Esophagus squamous epithelium (tissue), 5 donors: ENCODE measurements at places on chromosomes 7 and 10.

DNA sequence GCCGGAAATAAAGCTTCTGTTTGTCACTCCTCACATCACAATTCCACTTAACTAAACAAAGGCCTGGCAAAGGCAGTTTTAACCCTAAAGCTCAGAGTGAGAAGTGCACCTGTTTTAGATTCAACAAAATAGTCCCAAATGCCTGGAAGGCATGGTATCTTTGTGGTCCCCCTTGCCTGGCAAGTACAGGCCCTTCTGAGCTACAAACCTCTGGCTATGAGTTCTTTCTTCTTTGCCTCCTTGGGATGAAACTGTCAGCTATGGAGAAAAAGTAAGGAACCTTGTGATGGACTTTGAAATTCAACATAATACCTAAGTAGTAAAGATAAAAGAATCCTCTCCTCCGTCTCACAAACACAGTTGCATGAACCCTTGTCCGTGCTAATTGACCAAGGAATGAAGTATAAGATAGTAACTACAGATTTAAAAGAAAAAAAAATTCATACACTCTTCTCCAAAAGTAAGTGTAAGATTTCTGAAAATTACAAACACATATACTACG lies 244.5 kb upstream of the ETV1 start:
- no peak for DNase-seq

GRCh38 chr7:110830778-110831177 lies 260.1 kb upstream of the LRRN3 start:
- DNase-seq = no peak

DNA sequence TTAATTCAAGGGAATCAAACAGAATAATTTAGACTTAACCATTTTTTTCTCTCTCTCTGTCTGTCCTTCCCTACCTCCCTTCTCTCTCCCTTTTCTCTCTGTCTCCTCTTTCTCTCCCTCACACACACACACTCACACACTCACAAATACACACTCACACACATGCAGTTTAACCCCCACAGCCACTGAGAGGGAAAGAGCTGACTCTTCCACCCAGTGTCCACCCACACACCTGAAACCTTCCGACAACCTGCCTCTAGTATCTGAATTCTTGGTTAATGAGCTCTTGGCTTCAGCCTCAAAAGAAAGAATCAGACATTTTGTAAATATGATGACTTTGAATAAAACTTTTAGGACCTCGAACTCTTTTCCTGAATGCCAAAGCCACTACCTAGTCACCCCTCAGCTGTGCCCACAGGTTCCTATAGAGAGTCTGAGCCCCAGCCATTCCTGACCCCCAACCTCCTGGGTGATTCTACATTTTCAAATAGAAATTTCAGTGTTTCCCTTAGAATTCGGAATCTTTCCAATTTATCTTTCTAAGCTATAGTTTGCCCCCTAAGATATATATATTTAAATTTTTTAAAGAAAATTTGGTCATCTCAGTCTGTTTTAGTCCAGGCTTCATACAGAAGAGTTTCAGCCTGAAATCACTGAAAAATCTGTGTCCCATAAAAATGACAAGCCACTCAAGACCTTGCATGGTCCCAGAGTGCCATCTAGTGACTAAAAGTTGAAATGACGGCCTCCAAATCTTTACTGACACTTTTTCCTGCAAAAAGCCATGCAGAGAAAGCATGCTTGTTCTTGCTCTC lies 202.8 kb downstream of the IPMK start:
- no peak for DNase-seq

GRCh38 chr7:101172854-101173751 lies 7.0 kb downstream of the NAT16 start:
- no peak for DNase-seq

GRCh38 chr7:140146574-140146973 lies 30.2 kb downstream of the KDM7A start:
- DNase-seq = no peak

- no peak for DNase-seq
Observed at GRCh38 chr7:35878351-35878750, 77.5 kb downstream of the SEPTIN7 start.

- no peak for DNase-seq
Observed at GRCh38 chr10:75772153-75772887, 340.9 kb downstream of the LRMDA start.

- no peak for DNase-seq
Observed at GRCh38 chr7:46532571-46532970, 611.5 kb upstream of the IGFBP3 start.

- DNase-seq = no peak
Observed at GRCh38 chr10:126373147-126373546, 15.1 kb downstream of the ADAM12 start.

- no peak for DNase-seq
Observed at GRCh38 chr10:47164800-47165128, 135.2 kb upstream of the GDF10 start.

DNA sequence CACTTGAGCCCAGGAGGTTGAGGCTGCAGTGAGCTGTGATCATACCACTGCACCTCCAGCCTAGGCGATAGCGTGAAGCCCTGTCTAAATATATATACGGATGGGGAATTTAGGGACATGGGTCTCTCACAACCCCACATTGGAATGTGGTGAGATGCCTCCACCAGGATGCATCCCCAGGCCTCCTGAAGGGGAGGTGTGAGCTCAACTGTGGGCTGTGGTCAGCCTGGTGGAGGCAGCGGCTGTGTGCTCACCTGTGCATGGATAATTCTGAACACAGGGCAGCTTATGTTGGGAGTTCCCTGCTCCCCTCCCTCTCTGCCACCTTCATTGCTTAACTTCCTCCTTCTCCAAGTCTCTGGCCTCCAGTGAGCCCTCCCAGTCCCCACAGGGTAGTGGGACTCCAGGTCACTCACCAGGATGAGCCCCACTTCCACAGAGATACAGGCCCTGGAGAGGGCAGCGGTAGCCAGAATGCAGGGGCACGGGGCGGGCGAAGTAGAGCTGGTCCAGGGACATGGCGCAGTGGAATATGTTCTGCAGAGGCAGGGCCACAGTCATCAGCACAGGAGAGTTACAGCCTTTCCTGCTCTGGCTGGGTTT lies 30.4 kb downstream of the PYROXD2 start:
- no peak for DNase-seq

DNA sequence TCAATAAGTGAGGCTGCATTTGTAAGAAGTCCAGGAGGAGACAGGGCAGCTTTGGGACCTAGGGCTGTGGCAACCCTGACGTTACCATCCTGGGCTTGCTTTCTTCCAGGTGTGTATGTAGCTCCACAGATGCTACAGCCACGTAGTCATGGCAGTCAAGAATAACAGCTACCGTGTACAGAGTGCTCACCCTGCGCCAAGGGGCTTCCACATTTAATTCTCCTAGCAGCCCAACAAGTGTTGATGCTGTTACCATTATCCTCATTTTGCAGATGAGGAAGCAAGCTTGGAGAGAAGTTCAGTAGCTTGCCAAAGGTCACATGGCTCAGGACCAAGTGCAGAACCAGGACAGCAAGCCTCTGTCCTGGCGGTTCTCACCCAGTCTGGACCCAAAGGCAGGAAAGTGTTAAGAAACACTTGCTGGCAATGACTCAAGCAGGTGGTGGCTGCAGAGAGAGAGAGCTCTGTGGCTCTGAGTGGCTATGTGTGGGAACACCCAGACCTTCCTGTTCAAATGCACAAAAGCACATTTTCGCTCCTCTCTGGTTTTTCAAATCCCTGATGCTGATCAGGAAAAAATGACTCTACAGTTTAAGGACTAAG lies 89.8 kb downstream of the CREM start:
- DNase-seq = no peak

- DNase-seq = no peak
Observed at GRCh38 chr10:71244431-71245419, 32.4 kb downstream of the UNC5B start.

DNA sequence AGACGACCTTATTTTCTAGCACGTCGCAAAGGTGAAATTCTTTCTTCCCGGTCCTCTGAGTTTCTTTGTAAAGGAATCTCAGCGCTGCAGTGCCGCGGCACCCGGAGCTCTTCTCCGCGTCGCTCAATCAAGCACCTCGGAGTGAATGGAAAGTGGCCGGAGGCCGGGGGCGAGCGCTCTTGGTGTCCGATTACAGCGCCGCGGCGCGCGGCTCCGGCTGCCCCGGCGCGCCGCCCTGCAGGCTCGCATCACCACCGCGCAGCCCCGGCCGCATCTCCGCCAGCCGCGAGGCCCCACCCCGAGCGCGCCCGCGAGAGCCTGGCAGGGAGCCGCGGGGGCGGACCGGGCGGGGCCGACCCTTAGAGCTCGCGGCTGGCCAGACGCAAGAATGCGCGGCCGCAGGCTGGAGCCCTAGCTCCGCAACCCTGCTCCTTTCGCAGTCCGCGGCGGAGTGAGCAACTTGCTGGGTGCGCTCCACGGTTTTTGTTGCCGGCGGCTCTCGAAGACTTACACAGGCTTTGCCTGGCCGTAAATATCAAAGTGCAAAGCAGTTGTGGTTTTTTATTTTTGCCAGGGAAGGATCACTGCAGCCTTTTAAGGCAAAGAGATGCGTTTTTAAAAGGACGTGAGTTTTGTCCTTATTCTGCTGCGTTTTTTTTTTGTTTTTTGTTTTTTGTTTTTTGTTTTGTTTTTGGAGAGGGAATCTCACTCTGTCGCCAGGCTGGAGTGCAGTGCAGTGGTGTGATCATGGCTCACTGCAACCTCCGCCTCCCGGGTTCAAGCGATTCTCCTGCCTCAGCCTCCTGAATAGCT lies at the start of gene SEMA3C:
Gene SEMA3C (minus strand): TSS at position 143 of the 813 bp plus-strand sequence. CDS start 2,270 bp downstream, outside the sequence.
- DNase-seq = peak; percentile 11

- DNase-seq = no peak
Observed at GRCh38 chr10:116211682-116212081, 61.3 kb downstream of the GFRA1 start.

GRCh38 chr10:111118758-111119157 lies 41.9 kb downstream of the ADRA2A start:
- DNase-seq = no peak

- DNase-seq = no peak
Observed at GRCh38 chr7:150897502-150898474, 45.5 kb downstream of the AOC1 start.

DNA sequence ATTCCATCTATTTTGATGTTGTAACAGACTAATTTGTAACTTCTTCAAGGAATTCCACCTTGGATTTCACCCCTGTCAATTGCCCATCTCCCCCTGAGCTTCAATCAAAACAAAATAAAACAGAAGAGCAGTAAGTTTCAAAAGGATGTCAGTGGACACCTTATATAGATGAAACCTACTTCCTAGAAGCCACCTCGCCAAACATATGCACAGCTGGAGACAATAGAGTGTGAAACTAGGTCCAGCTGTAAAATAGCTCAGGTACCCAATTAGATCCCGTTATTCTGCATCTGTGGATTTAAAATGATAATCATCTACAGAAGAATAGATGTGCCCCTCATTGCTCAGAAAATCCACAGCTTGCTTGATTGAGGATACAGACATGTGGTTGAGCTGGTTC lies 598.6 kb downstream of the SH2D4B start:
- DNase-seq = no peak

- no peak for DNase-seq
Observed at GRCh38 chr10:33416209-33416608, 81.7 kb upstream of the NRP1 start.

DNA sequence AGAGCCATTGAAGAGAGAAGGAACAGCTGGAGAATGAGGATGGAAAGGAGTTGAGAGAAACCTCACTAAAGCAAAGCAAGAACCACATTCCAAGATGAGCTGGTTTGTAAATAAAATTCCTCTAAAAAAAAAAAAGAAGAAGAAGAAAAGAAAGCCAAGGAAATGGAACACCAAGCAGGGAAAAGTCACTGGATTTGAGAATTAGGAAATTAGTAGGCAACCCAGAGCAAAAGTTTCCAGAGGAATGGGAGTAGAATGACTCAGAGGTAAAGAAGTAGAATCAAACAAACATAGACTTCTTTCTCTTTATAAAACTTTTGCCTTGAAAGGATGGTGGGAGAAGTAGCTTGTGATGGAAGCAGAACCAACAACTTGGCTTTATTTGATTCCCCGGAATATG lies 3.9 kb downstream of the CH25H start:
- no peak for DNase-seq

DNA sequence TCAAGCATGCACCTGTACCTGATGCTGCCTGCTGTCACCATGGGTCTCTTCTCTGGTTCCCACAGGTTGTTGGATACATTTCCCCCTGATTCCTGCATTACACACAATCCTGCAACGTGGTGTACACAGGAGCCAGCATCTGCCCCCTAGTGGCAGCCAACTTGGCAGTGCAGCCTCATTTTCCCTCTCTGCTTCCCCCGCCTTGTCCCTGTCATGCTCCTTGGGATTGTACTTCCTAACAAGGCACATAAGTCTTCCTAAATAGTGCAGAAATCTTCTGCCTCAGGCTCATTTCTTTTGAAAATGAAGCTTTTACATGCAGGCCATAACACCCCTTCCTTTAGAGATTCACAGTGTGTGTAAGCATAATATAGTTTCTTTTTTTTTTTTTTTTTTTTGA lies 387.5 kb downstream of the CCSER2 start:
- DNase-seq = no peak

- no peak for DNase-seq
Observed at GRCh38 chr7:37705976-37706375, 22.4 kb downstream of the GPR141 start.

DNA sequence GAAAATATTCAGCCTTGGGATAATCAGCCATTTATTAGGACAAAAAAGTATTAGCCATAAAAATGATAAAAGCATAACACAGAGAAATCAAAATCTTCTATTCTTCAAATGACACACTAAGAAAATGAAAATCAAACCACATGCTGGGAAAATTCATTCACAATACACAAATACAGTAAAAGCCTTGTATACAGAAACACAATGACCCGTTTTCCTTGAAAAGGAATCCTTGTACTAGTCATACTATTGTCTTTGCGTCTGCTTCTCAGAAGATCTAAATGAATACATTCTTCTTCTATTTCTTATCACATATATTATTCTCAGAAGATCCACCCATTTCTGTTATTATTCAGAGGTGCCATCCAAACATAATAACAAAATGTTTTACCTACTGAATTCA lies 749.1 kb downstream of the CNTNAP2 start:
- no peak for DNase-seq

DNA sequence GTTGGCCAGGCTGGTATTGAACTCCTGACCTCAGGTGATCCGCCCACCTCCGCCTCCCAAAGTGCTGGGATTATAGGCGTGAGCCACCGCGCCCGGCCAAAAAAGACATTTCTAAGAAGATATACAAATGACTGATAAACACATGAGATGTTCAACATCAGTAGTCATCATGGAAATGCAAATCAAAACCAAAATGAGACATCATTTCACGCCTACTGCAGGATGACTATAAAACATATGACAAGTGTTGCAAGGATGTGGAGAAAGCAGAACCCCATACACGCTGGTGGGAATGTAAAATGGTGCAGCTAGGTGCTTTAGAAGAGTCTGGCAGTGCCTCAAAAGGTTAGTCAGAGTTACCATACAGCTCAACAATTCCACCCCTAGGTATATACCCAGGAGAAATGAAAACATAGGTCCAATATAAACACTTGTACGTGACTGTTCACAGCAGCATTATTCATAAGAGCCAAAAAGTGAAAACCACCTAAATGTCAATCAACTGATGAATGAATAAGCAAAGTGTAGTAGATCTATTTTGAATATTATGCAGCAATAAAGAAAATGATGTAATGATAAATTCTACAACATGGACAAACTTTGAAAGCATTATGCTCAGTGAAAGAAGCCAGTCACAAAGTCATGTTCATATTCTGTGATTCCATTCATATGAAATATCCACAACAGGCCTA lies 24.5 kb downstream of the TMEM209 start:
- no peak for DNase-seq
